Natural killer cell treated with Interleukin-12 subunit alpha and Interleukin-12 subunit beta and Interleukin-15 and Interleukin-18, amount 100 ng/mL, for 72 hours (primary cell): ENCODE measurements at places on chromosomes 3 and 15. TPM values are rescaled to one million over a fixed set of nuclear protein-coding genes. Genes with fewer than 3 reads are reported as not detected.

The MASP1 gene
- total RNA-seq, result not detected

DNA sequence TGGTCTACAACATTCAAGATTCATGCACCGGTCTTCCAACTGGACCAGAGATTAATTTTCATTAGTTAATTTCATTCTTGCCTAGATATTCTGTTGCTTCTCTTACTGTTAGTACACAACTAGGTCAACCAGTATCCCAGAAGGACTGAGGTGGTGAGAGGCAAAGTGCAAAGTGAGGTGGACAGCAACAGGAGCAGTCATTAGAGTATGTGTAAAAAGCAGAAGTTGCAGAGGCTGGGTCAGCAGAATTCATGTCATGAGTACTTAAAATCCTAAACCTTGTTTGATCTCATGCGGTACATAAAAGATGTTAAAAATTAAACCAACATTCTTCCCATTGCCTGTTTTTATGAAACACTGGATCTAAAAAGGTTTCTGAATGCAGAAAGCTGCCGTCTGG, 46.7 kb downstream of the PARP14 start:
- no peak for DNase-seq

DNA sequence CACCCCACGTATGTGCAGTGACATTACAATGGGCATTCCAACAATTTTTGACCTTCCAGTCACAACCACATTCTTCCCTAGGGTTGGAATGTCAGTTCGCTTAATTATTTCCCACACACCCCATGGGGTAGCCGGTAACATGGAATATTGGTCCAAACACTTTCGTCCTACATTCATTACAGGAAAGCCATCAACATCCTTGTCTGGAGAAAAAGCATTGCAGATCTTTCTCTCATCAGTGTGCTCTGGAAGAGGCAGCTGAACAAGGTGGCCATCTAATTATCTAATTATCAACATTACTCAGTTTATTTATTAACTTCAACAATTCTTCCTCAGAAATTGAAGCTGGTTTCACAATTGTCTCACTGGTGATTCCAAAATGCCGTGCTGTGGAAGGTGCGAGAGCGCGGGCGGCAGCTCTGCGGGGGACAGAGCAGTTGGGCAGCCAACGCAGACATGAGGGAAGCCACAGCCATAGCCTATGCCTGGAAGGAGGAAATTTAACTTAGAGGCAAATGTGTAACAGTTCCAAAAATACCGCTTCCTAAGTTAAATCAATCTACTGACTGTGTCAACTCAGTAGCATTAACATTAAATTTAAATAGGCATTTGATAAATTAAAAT, 1158.9 kb upstream of the EPHA6 start:
- DNase-seq, result no peak

DNA sequence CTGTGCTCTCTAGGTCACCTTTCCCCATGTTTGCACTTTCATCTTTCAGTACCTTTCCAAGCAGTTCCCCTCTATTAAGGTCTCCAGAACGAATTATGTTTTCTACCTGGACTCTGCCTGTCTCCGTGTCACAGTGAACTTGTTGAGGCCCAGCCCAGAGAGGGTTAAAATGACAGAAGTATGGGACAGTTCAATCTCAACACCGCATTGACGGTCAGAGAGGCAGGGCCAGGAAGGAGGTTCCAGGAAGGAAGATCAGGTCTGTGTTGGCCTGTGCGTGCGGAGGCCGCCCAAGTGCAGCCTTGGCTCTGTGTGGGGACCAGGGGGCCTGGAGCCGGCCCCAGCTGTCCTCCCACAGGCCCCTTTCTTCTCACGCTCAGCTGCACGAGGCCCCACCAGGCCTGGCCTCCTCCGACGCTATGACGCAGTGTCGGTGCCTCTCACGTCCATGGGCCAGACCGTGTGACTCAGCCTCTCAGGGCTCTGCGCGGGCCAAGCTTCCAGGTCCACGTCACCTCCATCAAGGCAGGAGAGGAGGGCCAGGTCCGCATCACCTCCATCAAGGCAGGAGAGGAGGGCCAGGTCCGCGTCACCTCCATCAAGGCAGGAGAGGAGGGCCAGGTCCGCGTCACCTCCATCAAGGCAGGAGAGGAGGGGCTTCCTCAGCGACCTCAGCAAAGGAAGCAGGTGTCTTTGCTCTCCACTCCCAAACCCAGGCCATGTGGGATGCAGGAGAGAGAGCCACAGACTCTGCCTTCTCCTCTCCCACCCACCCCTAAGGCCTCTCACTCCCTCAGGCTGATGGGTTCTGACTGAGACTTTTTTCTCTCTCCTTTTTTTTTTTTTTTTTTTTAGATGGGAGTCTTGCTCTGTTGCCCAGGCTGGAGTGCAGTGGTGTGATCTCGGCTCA, 83.1 kb downstream of the CPN2 start:
- DNase-seq, result peak; percentile 54

DNA sequence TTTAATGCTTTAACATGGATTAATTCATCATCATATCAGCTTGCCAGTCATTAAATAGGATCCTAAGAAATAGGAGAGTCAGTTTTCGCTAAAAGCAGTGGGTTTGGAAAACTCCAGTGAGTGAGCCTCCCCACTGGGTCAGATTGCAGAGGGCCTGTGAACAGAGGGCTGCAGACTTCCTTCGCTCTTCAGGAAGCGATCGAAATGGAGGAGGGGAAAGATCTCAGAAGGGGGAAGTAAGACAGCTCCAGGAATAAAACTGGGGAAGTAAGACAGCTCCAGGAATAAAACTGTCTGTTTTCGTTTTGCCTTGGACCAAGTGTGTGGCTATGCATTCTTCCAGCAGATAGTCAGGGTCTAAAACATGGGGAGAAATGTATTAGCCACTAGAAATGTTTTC, 124.8 kb upstream of the C15orf61 start:
- no peak for DNase-seq
